ENCODE measurements at places on chromosomes 6 and 20.

DNA sequence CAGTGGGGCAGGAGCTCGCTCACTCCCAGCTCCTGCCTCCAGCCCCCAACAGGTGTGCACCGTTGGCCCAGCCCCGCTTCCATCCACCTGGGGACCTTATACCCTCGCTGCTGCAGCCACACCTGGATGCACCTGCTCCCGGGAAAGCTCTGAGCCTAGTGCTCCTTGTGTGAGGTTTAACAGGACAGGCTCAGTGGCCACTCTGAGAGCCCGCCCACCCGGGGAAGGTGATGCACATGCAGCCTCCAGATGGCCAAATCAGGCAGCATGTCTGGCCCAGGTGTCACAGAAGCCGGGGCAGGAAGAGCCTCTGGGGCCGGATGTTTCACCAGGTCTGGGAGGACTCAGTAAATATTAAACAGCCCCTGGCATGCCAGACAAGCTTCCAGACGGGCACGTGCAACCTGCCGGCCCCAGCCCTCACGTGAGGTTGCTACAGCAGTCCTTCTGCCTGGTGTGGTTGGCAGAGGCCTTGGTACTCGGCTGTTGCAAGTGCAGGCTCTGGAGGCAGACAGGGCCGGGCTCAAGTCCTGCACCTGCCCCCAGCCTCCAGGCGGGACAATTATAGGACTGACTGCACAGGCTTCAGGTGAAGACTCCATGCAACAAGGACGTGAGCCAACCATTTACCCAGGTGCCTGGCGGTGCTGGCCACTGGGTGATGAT lies 66.9 kb downstream of the RIPOR3 start:
- DNase-seq, result no peak

- DNase-seq, result no peak
These were observed 80.9 kb downstream of the WASF1 start for GRCh38 chr6:110098511-110099116.

- no peak for DNase-seq
These were observed 84.2 kb downstream of the PREP start for GRCh38 chr6:105318660-105319059.

DNA sequence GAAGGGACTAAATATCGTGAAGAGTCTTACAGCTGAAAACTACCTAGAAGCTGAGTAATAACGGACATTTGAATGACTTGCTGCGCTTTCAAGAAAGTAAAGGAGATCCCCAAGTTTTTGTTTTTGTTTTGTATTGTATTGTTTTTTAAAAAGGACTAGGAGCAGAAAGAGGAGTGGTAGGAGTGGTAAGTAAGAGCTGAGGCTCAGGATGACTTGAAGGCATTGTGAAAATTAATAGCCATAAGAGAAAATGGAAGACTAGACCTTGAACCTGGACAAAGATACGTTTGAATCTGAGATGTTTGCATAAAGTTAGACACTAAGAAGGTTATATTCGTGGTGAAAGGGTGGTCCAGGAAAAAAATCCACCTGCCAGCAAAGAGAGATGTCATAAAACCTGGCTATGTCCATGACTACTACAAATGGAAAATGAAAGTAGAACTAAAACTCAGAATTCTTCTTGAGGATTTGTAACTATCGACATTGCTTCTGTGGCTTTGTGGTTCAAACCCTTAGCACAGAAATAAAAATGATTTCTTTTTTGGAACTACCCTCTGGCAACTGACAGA lies 824.8 kb upstream of the FLRT3 start:
- no peak for DNase-seq

DNA sequence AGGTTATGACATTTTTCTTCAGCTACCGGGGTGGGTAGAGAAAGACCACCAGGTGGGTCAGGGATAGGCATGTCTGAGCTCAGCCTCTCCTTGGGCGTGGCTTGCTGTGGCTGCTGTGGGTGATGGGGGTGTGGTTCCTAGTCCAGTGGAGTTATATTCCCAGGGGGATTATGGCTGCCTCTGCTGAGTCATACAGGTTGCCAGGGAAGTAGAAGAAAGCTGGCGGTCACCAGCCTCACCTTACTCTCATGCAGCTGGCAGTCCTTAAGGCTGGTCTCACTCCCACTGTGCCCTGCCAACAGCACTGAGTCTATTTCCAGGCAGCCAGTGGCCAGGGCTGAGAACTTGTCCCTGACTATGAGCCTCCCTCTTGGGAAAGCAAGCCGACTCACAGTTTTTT lies 130.0 kb downstream of the SCP2D1 start:
- no peak for DNase-seq

GRCh38 chr6:35214869-35215664 lies 1.3 kb downstream of the SCUBE3 start:
- no peak for DNase-seq

DNA sequence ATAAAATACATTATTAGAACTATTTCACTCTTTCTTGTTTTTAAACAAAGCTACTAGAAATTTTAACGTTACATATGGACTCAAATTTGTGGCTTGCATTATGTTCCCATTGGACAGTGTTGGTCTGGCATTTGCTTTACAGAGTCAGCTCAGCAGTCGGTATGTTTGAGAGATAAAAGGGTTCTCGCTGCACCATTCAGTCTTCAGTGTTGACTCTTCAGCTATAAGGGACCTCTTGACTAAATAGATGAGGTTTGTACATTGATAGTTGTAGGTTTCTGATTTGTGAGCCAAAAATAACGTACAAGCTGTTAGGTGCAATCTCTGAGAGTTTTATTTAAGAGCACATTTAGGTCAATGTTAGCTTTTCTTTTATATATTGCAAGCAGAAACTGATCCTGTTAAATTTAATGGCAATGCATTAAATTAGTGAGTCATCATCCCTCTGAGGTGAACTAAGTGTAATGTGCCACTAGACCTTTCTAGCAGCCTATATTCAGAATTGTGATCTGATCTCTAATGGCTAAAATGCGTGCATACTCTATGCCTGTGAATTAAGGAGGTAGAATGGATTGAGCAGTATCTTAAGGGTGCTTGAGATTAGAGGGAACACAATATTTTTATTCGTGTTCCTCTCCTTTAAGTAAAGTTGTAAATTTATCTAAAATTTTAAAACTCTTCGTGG lies 485.6 kb upstream of the SYNCRIP start:
- DNase-seq, result no peak

GRCh38 chr20:4216866-4217265 lies 201.5 kb upstream of the RNF24 start:
- DNase-seq, result no peak

- DNase-seq, result no peak
These were observed 1.6 kb downstream of the TPBG start for GRCh38 chr6:82365016-82365795.

- no peak for DNase-seq
These were observed 123.1 kb downstream of the OLIG3 start for GRCh38 chr6:137370871-137371633.

- DNase-seq, result no peak
These were observed 163.3 kb downstream of the CD83 start for GRCh38 chr6:14280766-14281293.

- no peak for DNase-seq
These were observed 60.8 kb downstream of the FAM83B start for GRCh38 chr6:54907355-54907754.

GRCh38 chr6:54617730-54618129 lies 228.8 kb upstream of the FAM83B start:
- DNase-seq, result no peak

GRCh38 chr6:54010340-54011276 lies 100.6 kb upstream of the MLIP start:
- DNase-seq, result no peak

DNA sequence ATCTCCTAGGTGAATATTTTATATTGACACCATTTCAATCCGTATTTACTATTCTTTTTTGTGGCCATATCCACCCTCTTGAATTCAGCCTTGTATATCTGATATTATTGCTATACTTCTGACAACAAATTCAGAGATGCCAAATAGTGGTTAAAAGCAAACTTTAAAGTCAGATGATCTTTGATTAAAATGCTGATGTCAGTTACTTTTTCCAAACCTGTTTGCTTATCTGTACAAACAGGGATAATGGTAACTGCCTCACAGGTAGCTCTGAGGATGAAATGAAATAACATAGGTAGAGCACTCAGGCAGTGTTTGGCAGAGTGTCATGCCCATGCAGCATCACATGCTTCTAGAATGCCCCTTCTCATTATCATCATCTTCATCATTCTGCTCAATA lies 19.2 kb downstream of the PPIL6 start:
- no peak for DNase-seq

DNA sequence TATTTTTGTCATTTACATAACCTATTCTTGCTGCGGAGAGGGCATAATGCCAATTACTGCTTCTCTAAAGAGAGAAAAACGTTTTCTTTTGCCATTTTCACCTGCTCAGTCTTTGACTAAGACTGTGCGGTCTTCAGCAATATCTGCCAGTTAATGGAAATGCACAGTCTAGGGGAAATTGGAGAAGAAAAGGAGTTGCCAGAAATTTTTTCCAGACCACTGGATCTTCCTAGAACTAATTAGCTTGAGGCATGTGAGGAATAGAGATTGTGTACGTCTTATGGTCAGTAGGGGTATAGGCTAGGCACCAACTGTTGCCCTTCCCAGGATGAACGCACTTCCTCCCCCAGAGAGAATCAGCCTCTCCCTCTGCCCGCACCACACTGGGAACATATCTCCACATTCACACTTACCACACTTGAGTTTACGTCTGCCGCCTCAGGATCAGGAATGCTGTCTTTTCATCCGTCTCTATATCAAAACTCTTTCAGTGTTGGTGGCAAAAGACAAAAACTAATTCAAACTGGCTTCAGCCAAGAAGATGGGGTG lies 67.9 kb upstream of the E2F3 start:
- no peak for DNase-seq

DNA sequence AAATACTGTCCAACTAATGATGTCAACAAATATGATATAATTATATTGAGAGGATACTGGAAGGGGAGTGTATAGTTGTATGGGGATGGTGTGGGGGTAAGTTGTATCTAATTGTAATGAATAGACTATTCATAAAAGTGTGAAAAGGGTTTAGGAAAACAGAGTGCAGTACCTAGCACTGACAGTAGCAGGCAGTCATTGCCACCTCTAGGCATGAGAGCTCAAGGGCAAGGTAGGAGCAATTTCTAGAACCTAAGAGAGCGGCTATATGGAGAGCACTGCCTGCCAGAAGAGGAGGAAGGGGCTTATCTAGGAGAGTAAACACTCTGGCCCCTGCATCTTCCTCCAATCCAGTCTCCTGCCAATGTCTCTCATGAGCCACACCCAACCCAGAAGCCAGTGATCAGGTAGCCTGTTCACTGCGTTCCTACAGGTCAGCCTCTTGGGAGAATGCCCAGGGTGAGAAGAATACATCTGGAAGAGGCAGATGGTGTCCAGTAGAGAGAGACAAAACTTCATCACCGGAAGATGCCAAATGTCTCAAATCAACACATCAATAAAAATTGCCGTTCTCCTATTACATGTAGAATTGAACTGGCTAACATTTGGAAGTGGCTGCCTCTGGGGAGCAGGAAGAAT lies 200.0 kb downstream of the LY86 start:
- no peak for DNase-seq

DNA sequence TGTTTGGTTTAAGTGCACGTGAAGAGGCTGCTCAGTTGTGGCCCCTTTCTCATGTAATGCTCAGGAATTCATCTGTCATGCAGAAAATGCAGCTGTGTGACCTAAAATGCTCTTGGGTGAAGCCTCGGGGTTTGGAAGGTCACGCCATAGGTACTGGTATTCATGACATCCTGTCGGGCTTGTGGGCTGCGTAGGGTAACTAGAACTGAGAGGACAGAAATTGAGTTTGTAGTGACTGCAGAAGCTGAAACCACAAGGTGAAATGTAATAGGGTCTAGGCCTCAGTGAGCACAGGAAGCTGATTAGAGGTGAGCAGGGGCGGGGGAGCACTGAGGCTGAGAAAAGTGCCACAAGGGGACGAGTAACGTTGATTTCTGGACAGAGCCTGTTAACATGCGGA lies 128.8 kb downstream of the SOBP start:
- no peak for DNase-seq

DNA sequence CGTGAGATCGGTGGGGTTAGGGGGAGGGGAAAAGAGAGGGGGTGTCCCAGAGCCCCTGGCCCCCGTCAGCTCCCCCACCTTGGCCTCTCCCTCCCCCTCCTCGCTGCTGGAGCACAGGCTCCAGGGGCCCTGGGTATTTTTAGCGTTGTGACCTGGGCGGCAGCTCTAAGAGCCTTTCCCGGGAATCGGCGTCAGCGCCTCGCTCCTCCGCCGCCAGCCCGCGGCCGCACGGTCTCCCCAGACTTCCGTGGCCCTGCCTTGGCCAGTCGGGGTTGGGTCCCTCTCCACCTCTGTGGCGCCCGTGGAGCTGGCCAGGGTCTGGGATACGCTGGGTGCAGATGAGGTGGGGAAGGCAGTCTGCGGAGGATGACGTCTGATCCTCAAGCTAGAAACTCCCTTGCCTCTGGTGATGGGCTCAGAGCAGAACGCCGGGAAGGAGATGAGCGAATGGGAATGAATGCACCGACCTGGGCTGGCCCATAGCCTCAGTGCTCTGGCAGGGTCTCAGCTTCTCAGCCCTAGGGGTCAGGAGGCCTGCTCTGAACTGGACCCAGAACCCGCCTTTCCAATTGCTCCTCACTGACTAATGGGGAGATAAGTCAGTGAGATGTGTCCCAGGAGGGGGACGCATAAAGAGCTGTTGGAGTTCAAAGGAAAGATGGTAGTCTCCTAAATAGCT lies 883 bp upstream of the DBNDD2 start:
- no peak for DNase-seq

DNA sequence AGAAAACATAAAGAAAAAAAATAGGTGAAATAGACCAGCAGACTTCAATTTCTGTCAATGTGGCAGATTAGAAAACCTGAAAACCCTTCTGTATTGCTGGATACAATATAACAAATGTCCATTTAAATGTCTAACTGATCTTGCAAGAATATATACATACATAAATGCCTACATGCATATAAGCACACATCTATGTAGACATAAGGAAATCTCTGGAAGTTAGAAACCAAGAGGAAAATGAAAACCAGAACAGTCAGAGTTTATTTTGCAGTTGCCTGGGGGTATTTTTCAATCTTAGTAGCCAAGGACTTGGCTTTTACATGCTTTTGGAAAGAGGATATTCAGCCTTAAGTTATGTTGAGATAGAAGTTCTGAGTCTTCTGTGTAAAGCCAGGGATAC lies 184.0 kb downstream of the RPS12 start:
- no peak for DNase-seq

GRCh38 chr20:32488066-32488838 lies 96.9 kb downstream of the NOL4L start:
- DNase-seq, result no peak

DNA sequence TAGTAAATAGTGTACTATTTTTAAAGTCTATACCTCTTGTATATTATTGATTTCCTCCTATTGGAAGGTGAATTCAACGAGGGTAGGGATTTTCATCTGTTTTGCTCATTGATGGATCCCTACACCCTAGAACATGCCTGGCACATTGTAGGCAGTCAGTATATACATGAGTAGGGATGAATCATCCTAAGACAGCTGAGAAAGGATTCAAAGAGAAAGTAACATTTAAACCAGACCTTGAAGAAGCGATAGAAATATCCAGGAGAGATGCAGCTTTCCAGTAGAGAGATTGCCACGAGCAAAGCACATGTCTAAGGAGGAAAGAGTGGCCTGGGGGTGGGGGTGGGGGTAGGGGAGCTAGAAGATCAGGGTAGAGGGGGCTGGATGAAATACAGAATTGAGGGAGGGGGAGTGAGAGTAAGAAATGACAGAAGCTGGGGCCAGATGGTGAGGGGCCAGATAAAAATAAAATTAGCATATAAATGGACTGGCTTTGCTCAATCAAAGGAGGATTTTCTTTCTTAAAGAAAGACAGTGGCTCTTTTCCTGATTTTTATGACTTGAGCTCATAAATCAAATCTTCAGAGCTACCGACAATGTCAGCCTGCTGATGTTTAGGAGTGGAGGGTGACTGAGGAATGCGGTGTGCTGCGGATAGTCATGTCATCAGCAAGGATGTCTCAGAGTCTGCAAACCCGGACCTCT lies 168.2 kb downstream of the SAMD5 start:
- DNase-seq, result no peak
